ENCODE measurements at places on chromosomes 4 and X.

- DNase-seq = no peak
Measured at GRCh38 chrX:153379971-153380581, 21.1 kb downstream of the PNMA6E start.

DNA sequence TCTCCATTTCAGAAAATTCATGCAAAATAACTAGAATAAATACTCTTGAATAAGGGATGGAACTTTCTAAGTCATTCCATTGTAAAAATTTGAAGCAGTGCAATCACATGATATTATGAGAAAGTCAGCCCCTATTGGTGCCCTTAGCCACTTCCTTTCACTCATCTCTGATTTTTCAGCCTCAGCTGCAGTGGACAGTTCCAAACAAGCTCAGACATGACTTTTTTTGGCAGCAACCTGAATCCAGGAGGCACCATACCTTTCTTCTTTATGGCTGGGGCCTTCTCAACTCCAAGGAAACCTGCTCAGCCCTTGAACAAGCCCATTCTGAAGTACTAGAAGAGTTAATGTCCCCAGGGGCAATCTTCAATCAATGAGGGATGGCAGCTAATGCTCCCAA is 40.5 kb downstream of the MAPK10 start:
- DNase-seq = no peak

GRCh38 chr4:3811621-3812020 is 45.4 kb downstream of the ADRA2C start:
- no peak for DNase-seq

- no peak for DNase-seq
Measured at GRCh38 chr4:24477919-24478318, 106.4 kb downstream of the DHX15 start.

Measured in stimulated activated CD8-positive, alpha-beta memory T cell treated with anti-CD3 and anti-CD28 coated beads, Interleukin-7, amount 100 ng/mL, for 4 hours (primary cell).